SHP77 (cell line): ENCODE measurements at places on chromosomes 3 and 15.

GRCh38 chr3:81045976-81046375, 715.5 kb downstream of the GBE1 start:
- DNase-seq: no peak

- DNase-seq: no peak
Observed at GRCh38 chr3:99498550-99499234, 139.7 kb upstream of the COL8A1 start.

DNA sequence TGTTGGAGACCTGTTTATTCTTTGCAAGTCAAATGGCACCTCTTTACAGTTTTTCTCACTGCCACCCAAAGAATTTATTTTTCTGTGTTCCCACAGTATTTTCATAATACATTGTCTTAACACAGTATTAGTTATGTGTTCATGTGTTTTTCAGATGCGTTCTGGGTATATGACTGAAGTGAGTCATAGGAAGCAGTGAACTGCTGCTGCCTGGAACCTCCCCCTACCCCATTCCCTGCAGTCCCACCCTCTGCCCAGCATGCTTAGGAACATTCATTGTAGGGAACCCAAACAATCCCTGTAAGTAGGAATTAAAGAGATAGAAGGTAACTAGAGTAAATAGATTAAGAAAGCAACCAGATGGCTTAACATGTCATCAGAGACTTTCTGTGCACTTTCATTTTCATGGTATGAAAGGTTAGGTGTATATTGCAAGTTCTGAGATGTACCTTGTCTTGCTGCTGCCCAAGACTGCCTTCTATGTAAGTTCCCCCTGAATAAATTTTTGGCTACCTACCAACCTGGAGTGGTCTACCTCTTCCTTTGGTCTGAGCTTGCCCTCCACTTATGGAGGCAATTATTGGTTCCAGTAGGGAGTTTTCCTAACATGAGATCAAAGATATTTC, 21.9 kb upstream of the SQOR start:
- DNase-seq: no peak

GRCh38 chr3:150737874-150738679, 24.9 kb downstream of the SIAH2 start:
- no peak for DNase-seq

DNA sequence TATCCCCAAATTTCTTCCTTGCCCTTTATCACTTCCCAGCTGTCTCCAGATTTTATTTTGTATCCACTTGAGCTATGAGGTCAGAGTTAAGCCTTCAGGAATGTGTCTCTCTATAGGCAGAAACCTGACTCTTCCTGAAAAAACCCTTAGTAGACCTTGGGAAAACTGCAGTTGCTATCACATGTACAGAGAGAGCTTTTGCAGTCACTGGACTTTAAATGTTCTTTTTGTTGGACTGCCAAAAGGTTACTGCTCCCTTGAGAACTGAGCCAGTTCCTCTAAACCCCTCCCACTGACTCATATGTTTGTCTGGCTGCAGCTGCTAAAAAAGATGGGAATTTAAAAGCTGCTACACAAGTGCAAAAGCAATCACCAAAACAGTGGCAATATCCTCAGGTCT, 169.1 kb upstream of the CCDC54 start:
- peak; percentile 17 for DNase-seq

DNA sequence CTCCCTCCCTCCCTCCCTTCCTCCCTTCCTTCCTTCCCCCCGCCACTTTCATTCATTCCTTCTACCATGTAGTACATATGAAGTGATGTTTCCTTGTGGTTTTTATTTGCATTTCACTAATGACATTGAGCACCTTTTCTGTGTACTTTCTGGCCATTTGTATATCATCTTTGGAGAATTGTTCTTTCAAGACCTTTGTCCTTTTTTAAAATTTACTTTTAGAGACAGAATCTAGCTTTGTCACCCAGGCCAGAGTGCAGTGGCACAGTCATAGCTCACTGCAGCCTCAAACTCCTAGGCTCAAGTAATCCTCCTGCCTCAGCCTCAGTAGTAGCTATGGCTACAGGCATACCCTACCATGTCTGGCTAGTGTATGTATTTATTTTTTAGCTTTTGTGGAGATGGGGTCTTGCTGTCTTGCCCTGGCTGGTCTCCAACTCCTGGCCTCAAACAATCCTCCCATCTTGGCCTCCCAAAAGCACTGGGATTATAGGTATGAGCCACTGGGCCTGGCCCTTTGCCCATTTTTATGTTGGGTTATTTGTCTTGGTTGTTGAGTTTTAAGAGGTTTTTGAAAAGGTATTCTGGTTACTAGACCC, 42.0 kb upstream of the CTDSPL2 start:
- no peak for DNase-seq
